Stimulated activated CD4-positive, alpha-beta T cell treated with anti-CD3 and anti-CD28 coated beads, Interleukin-2, amount 100 ng/mL, for 4 hours (primary cell): ENCODE measurements at places on chromosomes 12 and 14.

DNA sequence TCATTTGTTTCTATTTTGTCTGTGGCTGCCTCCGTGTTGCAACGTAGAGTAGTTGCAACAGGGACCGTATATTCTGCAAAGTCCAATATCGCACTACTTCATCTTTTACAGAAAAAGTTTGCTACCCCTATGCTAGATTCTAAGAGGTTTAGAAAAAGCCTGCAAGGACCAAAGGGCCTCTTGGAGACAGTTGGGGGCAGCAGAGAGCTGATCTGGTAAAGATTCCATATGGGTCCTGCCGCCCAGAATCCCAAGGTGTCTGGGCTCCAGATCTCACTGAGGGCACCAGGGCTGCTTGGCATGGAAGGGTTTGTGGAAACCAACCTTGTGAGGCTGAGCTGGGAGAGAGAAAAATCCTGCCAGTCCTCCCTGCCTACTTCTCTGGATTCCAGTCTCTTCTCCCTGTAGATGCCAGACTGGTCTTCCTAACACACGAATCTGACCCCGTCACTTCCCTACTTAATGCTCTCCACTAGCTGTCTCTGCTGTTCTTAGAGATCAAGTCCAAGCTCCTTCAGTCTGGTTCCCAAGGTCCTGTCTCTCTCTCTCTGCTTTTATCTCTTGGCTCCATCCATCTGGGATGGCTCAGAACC is 74.6 kb downstream of the GLRX5 start:
- DNase-seq, result no peak

GRCh38 chr12:6423267-6424007 is 21.3 kb upstream of the CD27 start:
- DNase-seq, result peak; percentile 65

DNA sequence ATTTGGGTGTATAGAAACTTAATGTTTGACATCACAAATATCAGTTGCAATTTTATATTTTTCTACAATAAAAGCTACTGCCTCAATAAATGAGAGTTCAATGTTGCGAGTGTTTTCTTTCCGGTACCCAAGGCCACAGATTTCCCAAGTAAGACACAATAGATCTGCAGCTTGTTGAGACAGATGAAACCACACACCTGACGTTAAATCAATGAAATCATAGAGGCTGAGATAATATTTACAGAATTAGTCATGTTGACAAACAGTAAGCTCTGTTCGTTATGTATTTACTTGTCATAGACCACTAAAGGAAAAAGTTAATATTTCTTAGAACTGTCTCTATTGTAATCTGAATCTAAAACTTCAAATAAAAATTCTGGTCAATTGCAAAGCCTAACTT is 49.2 kb upstream of the PTHLH start:
- no peak for DNase-seq

- no peak for DNase-seq
Observed at GRCh38 chr12:43602738-43603137, 50.7 kb upstream of the ADAMTS20 start.

- DNase-seq, result no peak
Observed at GRCh38 chr12:132848521-132848920, 19.9 kb upstream of the GOLGA3 start.

GRCh38 chr12:124242529-124243065 is 52.3 kb upstream of the RFLNA start:
- no peak for DNase-seq

DNA sequence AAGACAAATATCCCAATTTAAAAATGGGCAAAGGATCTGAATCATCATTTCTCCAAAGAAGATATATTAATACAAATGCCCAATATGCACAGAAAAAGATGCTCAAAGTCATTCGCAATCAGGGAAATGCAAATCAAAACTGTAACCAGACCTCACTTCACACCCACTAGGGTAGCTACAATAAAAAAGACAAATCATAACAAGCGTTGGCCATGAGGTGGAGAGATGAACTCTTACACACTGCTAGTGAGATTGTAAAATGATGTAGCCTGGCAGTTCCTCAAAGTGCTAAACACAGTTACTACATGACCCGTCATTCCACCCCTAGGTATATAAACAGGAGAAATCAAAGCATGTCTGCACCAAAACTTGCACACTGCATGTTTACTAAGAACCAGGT is 30.4 kb downstream of the CDC42BPB start:
- DNase-seq, result no peak

- DNase-seq, result no peak
Observed at GRCh38 chr12:28355161-28355560, 164.9 kb downstream of the CCDC91 start.

- DNase-seq, result no peak
Observed at GRCh38 chr12:119249383-119250155, 70.8 kb downstream of the HSPB8 start.

- DNase-seq, result no peak
Observed at GRCh38 chr12:102876883-102877282, 40.2 kb downstream of the PAH start.

- DNase-seq, result no peak
Observed at GRCh38 chr14:32603992-32604565, 275.0 kb downstream of the AKAP6 start.

DNA sequence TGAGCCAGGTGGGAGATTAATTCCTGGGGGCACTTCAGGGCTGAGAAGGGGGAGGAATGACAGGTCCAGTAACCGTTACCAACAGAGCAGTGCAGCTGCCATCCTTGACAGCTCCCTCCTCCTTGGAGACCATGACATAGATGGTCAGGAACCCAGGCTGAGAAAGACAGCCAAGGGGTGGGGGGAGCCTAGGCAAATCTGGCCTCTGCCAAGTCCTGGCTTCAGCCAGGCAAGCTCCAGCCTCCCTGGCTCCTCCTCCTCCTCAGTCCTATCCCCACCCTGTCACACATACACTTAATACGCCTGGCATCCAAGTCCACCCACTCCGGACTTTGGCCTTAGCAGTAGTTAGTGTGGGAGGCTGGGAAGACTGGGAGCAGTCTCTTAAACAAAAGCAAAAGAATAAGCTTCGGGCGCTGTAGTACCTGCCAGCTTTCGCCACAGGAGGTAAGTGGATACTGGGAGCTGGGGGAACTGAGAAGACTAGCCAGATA is at the start of gene RDH5:
Gene RDH5, plus strand, starts transcription at position 323 of the 494 bp plus-strand sequence. CDS start 792 bp downstream, outside the sequence.
- DNase-seq, result no peak

GRCh38 chr12:132834181-132834711 is 5.6 kb upstream of the GOLGA3 start:
- DNase-seq, result no peak

DNA sequence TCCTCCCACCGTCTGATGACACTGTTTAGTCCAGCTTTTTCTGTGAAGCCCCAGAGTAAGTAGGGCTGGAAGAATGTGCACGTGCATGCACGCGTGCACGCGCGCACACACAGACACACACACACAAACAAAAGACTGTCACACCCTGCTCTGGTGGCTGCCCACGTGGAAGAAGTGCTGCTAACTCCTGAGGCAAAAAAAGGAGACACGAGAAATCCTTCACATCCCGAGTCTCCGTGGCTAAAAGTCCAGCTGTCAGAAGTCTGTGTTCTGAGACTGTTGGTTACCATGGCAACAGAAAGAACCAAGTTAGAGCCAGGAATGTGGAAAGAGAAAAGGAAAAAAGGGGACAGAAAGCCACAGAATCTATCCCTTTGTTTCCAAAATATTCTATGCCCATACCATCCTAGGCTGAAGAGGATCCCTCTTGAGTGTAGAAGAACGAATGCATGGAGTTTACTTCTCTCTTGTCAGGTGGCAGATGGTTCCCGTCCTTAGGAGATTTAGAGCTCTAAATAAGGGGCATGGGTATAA is 1.6 kb upstream of the C12orf71 start:
- DNase-seq, result no peak

DNA sequence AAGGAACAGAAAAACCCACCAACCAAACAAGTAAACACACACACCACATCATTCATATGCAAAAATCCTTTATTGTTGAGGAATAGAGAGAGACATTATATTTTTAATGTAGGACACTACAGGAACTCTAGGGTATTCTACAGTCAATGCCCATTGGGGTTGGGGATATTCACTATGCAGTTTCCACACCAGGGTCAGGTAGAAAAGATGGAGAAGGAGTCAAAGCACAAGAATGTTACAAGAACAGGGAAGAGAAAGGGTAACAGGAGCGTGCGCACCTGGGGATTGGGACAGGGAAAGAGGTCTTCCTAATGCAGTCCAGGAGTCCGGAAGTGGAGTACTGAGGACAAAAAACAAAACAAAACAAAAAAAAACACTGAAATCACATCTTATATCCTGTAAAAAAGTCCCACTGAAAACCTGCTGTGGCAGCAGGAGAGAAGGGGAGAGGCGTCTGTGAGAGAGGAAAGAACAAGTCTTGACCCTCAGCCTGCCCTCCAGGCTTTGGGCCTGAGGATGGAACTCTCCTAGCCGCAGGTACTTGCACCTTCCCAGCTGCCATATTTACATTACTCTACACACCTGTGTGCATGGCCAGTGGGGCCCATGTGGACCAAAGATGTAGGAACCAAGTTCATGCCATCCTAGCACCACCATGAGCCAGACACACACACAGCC is 3.7 kb upstream of the ZBTB39 start:
- no peak for DNase-seq

DNA sequence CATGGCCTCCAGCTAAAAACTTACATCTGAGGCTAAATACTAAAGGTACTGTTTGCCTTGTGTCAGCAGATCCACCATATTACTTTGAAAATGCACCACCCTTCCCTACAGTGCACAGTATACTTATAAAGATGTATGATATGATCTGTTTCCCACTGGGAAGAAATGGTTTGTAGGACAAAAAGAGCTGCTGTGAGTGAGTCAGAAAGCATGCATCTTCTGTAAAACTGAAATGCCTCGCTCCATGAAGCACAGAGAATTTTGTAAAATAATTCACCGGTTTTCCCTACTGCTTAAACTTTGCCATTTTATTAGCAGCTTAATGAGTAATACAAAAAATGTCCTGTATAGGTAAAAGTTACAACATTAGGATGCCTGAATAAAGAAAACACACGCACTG is 68.8 kb downstream of the MDGA2 start:
- DNase-seq, result no peak

- peak; percentile 75 for DNase-seq
Observed at GRCh38 chr14:105491366-105491973, 424 bp downstream of the TEDC1 start.
